Right atrium auricular region (tissue), 2 donors: ENCODE measurements at places on chromosomes 13 and 19. TPM values are rescaled to one million over a fixed set of nuclear protein-coding genes. Genes with fewer than 3 reads are reported as not detected.

DNA sequence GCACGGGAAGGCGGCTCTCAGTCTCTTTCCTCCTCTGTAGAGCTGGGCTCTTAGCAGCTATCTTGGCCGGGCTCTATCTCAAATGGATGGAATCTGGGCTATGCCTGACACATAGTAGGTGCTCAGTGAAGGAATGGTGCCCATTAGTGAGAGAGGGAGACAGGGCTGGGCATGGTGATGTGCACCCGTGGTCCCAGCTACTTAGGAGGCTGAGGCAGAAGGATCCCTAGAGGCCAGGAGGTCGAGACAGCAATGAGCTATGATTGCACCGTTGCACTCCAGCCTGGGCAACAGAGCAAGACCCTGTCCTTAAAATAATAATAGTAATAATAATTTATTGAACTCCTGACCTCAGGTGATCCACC lies 14.7 kb downstream of the KLF2 start:
- H3K4me1 ChIP-seq, result no peaks in the 10 kb centered on the region
- no peak overlapping the region for H3K4me3 ChIP-seq
- no peak for DNase-seq
- H3K36me3 ChIP-seq, result no peaks in the 10 kb centered on the region

GRCh38 chr13:80029170-80029569 lies 311.8 kb downstream of the SPRY2 start:
- H3K27me3 ChIP-seq, result no peaks in the 10 kb centered on the region
- no peak overlapping the region for H3K27ac ChIP-seq
- H3K4me3 ChIP-seq, result no peak overlapping the region
- peaks cover 11% of the 10 kb centered on the region for H3K4me1 ChIP-seq
- no peaks in the 10 kb centered on the region for H3K36me3 ChIP-seq

DNA sequence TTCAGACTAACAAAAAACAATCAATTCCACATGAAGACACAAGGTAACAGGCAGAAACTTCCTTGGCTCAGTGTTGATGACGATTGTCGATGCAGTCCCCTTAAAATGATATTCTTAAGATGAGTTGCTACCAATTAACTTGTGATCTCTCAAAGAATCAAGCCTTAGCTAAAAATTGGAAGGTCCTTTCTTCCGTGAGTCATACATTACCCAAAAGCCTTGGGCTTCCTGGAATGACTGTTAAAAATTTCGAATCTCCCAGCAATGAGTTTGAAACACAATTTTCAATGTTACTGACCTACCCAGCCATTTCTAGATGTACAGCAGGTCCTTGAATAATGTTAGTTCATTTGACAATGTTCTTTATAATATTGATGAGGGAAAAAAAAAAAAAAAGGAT lies 28.0 kb upstream of the RB1 start:
- H3K36me3 ChIP-seq, result peaks cover 5% of the 10 kb centered on the region
- peaks cover 6% of the 10 kb centered on the region for H3K4me1 ChIP-seq
- H3K27ac ChIP-seq, result no peak overlapping the region
- H3K27me3 ChIP-seq, result no peaks in the 10 kb centered on the region
- H3K4me3 ChIP-seq, result no peak overlapping the region
- no peak for DNase-seq

GRCh38 chr13:74200081-74200480 lies 65.9 kb upstream of the KLF12 start:
- no peaks in the 10 kb centered on the region for H3K27me3 ChIP-seq
- no peaks in the 10 kb centered on the region for H3K4me1 ChIP-seq
- H3K36me3 ChIP-seq, result no peaks in the 10 kb centered on the region
- DNase-seq, result no peak

DNA sequence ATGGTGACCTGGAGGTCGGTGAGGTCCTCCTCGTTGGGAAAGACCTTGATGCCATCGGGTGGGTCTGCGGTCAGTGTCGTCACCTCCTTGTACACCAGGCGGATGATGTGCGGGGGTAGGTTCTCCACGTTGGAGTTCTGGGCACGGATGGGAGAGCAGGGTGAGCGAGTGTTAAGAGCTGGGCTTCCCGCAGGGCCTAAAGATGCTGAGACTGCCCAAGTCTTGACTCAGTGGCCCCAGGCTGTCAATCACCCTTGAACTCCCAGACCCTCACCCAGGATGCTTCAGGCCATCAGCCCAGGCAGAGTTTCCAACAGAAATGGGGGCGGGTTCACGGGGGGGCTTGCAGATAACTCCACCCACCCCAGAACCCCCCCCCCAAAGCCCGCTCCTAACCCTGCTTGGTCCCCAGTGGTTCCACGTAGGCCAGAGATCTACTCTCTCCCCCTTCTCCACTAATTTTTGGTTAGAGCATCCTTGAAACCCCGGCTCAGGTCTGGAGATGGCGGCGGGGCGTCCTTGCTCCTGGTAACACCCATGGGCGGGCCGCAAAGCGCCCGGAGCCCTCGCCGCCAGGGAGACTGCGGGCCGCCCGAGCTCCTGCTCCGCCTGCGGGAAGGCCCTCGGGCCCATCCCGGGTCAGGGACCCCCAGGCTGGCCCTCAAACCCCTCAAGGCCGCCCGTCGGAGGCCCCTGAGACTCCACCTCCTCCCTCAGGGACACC lies 600 bp downstream of the UBE2S start:
- H3K27me3 ChIP-seq, result no peaks in the 10 kb centered on the region
- H3K36me3 ChIP-seq, result peaks cover 31% of the 10 kb centered on the region
- peaks cover 20% of the 10 kb centered on the region for H3K4me1 ChIP-seq
- DNase-seq, result no peak

GRCh38 chr13:33109271-33109697 lies 93.1 kb downstream of the KL start:
- no peak for DNase-seq
- H3K4me1 ChIP-seq, result peaks cover 49% of the 10 kb centered on the region
- H3K4me3 ChIP-seq, result no peak overlapping the region
- peak overlapping the region; percentile 57 for H3K27ac ChIP-seq
- H3K36me3 ChIP-seq, result peaks cover 70% of the 10 kb centered on the region
- no peaks in the 10 kb centered on the region for H3K27me3 ChIP-seq

GRCh38 chr13:56201834-56202233 lies 938.9 kb upstream of the PRR20A start:
- H3K27ac ChIP-seq, result no peak overlapping the region
- H3K36me3 ChIP-seq, result no peaks in the 10 kb centered on the region
- no peaks in the 10 kb centered on the region for H3K4me1 ChIP-seq

DNA sequence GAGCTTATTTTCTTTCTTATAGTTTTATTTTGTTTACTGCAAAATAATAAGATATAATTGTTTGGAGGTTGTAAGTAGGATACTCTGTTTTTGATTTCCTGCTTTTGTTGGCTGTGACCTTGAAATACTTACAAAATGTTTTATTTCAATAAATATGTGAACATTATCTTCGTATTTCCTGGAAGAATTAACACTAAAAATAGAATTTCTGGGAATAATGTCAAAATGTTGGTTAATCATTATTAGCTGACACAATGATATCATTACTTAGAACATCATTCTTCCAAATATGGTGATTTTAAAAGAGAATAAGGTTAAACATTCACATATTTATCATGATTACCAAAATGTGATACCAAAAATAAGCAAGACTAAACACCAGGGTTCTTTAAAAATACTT lies 1148.6 kb upstream of the PRR20A start:
- no peak overlapping the region for H3K27ac ChIP-seq
- H3K27me3 ChIP-seq, result no peaks in the 10 kb centered on the region
- H3K4me3 ChIP-seq, result no peak overlapping the region
- no peaks in the 10 kb centered on the region for H3K36me3 ChIP-seq
- H3K4me1 ChIP-seq, result no peaks in the 10 kb centered on the region
- DNase-seq, result no peak

DNA sequence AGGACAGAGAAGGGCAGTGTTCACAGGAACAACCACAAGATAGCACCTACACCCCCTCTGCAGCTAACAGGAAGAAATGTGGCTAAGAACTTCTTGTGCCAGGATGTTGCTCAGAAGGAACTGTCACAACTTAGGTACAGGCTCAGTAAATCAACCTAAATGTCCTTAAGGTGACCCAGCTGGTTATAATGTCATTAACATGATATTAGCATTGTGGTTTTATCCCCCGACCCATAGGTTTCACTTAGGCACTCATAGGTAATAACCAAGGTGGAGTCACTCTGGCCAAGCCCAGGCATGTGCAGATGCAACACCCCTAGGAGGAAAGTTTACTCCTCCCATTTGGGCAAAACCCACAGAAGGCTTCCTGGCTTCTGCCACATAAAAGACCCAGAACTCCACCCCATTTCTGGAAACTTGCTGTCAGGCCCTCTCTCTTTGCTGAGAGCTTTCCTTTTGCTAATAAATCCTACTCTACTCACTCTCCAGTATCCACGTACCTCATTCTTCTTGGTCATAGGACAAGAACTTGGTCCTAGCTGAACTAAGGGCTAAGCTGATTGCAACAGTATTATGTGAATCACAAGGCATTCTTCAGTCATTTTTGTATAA lies 951.3 kb downstream of the SLITRK5 start:
- H3K4me3 ChIP-seq, result no peak overlapping the region
- no peak overlapping the region for H3K27ac ChIP-seq
- DNase-seq, result no peak

DNA sequence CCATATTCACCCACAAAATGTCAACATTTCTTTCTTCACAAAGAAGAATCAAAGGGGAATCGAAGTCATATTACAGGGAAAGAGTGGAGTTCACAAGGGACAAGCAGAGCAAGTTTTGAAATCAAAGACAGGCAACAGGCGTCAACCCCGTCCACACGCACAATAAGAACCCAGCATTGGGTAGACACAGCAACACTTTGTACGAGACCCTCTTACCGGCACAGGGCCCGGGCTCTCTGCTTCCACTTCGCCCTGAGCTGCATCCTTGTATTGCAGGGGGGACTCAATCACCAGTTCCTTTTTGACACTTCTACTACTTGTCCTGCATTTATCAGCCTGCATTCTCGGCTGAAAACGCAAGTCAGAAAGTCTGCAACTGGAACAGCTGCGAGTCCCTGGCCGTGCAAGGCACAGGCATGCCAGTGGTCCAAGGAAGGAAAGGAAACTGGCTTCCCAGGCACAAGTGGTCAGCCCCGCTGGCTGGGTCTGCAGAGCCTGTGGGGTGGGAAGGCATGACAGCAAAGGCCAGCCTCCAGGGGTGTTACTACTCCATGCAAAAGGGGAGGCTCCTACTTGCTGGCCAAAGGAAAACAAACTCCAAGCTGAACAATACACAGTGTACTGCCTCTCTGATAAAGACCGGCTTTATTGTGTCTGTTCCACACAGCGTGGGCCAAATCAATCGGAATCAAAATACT lies at the start of gene DOCK9:
TSS of gene DOCK9 (minus strand) at position 497 of the 698 bp plus-strand sequence. CDS start at position 342, 155 bp downstream.
- H3K4me1 ChIP-seq, result peaks cover 2% of the 10 kb centered on the region
- DNase-seq, result peak; percentile 80
- no peaks in the 10 kb centered on the region for H3K27me3 ChIP-seq
- peak within 1 kb of the TSS; percentile 53 for H3K4me3 ChIP-seq
- H3K36me3 ChIP-seq, result no peaks in the 10 kb centered on the region

DNA sequence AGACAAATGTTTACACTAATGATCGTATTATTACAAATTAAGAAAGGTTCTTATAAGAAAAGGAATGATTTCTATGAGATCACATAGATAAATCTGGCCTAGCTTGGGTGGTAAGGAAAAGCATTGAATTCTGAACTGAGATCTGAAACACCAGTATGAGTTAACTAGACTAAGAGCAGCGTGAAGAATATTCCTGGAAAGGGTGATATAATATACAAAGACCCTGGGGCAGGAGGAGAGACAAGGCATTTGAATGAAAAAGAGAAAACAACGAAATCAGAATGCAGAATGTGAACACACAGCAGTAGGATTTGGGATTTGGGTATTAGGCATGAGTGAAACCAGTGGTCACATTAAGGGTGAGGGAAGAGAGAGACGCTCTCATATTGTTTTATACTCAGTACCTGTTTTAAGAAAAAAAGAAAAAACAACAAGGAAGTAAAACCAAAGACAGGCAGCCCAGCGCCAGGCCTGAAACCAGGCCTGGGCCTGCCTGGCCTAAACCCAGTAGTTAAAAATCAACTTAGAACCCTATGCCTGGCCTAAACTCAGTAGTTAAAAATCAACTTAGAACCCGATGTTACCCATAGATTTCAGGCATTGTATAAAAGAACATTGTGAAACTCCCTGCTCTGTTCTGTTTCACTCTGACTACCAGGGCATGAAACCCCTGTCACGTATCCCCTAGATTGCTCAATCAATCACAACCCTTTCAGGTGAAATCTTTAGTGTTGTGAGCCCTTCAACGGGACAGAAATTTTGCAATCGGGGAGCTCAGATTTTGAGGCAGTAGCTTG lies 287.1 kb downstream of the ITGBL1 start:
- no peaks in the 10 kb centered on the region for H3K4me1 ChIP-seq
- no peak overlapping the region for H3K4me3 ChIP-seq
- no peaks in the 10 kb centered on the region for H3K36me3 ChIP-seq
- DNase-seq, result no peak

DNA sequence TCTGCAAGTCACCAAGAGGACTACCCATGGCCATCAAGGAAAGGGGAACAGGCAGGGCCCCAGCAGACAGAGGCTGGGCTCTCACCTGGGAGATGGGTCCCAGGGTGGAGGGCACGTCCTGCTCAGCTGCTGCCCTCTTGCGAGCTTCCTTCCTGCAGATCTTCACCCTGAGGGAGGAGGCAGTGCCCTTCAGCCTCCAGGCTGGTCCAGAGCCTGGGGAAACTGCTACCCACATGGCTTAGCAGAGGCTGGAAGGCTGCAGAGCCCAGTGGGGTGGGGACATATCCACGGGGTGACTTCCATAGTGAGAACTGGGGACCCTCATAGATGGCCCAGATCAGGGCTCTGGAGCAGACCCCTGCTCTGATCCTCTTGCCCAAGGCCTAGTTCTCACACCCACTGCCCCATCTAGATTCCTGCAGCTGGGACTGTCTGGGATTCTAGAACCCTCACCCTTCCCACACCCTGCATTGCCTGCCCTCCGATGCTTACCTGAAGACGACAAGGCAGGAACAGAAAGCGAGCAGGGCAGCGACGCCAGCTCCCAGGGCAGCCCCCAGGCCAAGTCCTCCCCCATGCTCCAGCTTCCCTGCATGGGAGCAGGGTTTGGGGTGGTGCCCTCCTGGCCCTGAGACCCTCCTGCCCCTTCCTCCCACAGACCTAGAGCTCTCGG lies 9.0 kb downstream of the SIGLEC11 start:
- DNase-seq, result no peak
- no peak overlapping the region for H3K4me3 ChIP-seq
- H3K4me1 ChIP-seq, result peaks cover 27% of the 10 kb centered on the region
- no peaks in the 10 kb centered on the region for H3K27me3 ChIP-seq
- H3K36me3 ChIP-seq, result no peaks in the 10 kb centered on the region

DNA sequence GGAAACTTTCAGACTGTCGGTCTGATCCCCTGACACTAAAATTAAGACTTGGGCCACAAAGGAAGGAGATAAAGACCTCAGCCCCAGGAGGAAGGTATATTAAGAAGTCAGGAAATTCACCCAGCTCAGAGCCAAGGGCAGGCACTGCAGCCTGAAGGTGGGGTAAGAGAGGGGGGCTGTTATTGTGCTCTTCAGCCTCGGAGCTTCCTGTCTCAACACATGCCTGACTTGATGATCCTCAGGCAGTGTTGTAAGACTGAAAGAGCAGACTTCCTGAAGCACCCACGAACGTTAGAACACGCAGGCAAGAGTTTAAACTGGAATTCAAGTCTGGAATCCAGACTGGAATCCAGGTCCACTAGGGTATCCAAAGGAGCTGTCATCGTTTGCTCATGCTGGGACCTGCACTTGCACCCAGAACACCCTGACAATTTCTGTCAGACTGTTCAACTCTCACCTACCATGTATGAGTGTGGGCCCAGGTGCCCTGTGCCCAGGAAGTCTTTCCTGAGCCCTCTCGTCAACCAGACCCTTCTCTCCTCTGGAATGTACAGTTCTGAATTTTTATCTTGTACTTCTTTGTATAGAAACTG lies 10.7 kb upstream of the FLT1 start:
- no peak for DNase-seq
- H3K36me3 ChIP-seq, result no peaks in the 10 kb centered on the region
- H3K4me1 ChIP-seq, result no peaks in the 10 kb centered on the region
- H3K4me3 ChIP-seq, result no peak overlapping the region
- no peaks in the 10 kb centered on the region for H3K27me3 ChIP-seq

AP3D1 gene
- 82.7 TPM for total RNA-seq

OXGR1 gene
- 2.4 TPM for total RNA-seq

IGFL3 gene
- total RNA-seq, result not detected

ATP1A3 gene
- 81.4 TPM for total RNA-seq

LHB gene
- not detected for total RNA-seq
